ENCODE measurements at places on chromosomes 7 and 10.

GRCh38 chr7:83941300-83941699 is 253.3 kb downstream of the SEMA3A start:
- no peak for DNase-seq

DNA sequence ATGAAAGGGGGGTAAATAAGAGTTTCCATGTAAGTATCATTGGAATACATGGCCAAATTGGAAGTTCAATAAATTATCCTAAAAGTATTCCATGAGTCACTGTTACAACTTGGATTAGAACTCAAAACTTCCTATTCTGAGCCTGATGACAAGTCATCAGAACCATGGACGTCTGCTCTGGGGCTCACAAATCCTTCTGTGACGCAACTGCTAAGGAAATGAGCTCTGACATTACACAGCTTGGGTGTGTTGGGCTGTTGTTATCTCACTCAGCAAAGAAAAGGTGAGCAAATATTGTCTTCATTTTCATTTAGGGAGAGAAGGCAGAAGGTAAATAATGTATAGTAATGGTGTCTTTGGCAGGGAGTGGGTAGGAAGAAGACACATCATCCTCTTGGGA is 214.8 kb upstream of the ADO start:
- DNase-seq, result no peak

- DNase-seq, result no peak
Observed at GRCh38 chr7:77188731-77189437, 10.7 kb downstream of the FGL2 start.

DNA sequence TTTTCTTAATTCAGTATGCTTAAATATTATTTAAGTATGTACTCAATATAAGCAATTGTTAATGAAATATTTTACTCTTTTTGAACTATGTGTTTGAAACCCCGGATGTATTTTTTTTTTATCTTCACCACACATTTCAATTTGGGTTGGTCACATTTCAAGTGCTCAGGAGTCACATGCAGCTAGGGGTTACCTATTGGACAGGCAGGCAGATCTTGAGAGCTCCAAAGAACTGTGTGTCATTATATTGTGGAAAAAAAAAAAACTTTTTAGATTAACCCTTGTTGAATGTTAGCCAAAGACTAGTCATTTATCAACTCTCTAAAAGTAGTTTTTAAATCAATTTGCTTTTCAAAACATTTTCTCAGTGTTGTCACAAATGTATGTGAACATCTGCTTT is 37.2 kb downstream of the IKZF1 start:
- no peak for DNase-seq

DNA sequence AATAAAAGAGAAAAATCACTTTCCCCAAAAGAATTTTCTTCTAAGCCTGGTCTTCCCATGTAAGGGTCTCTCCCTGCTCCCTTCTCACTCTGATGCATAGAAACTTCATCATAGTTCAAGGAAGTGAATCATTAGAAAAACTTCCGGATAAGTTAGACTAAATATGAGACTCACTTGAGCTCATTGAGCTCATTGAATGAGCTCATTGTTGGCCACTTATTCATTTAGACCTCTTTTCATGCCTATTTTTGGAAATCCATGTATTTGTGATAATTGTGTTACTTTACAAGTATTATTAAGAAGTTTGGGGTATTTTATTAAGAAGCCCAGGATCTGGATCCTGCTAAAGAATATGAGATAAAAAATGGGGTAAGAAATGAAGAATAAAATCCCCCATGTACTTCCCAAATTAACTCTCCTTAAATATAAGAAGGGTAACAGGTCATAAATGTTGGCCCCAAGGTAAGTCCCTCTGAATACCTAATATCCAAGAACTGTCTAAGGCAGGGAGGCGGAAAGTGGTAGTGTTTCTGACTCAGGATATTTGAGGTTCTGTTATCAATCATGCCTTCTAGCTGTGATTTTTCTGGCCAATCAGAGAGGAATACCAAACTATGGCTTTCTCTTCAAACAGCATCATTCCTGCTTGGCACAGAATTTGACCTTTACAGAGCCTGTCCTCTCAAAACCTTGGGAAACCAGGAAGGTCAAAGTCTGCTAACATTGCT is 236.5 kb upstream of the PTN start:
- DNase-seq, result no peak

GRCh38 chr10:132696728-132697577 is 89.0 kb downstream of the NKX6-2 start:
- DNase-seq, result no peak

Data from activated CD8-positive, alpha-beta memory T cell treated with anti-CD3 and anti-CD28 coated beads for 1 hour (primary cell).